ENCODE measurements at places on chromosomes 5 and 9.

DNA sequence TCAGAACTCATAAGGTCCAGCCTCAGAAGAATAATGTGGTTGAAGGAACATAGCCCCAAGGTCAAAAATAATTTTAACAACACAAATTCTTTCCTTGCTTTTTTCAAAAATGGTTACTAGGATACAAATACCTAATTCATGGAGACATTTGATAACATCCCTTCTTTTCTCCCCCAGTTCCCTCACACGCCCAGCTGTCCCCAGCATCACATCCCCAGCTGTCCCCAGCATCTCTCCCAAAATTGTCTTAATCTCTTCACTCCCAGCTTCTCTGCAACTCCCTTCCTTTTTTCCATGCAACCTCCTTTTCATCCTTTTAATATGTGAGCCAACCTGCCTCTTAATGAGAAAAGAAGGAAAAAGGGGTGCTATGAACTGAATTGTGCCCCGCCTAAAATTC, 77.8 kb downstream of the FSTL4 start:
- DNase-seq = no peak

GRCh38 chr9:128073253-128073886, 5.3 kb downstream of the SLC25A25 start:
- no peak for DNase-seq

DNA sequence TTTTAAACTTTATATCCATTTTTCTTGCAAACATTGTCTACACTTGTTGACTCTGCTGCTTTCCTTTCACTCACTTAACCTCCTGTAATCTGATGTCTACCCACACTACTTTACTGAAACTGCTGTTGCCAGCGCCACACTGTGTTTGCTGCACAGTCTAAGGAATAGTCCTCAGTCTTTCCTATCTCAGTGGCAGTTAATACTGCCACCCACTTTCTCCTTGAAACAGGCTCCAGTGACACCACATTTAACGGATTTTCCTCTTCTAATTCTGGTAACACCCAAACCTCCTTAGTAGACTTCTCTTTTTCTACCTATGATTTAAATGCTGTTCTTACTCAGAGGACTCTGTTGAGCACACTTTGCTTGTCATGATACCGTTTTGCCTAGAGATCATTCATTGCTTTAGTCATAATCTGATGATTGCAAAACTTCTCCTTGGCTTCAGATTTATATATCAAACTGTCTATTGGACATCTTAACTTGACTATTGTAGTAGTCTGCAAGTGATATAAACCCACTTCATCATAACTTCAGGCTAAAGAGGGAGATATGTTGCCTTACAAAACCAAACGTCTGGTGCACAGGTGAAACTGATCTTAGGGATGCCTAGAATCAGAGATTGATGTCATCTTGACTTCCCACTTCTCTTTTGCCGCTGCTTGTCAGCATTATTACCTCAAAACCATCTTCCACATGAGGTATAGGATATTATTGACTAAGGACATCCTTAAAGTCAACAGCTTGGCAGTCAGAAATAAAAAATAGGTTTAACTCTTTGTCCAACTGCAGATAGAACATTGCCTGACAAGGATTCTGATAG, 94.1 kb downstream of the CDC42SE2 start:
- DNase-seq = no peak

DNA sequence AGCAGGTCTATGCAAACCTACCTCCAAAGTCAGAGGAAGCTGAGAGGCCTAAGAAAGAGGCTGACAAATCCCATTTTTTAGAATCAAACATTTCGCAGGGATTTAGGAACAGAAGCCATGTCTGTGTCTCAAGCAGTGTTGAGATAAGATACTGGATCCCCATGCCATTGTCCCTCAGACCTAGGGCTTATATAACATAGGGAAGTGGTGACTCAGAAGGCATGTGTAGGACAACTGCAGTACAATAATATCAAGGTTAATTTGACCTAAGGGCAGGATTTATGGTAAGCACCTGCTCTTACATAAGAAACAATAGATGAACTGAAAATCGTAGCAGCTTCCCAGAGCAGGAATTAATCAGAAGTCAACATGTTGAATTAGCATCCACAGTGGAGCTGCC, 459.4 kb downstream of the ANXA1 start:
- no peak for DNase-seq

GRCh38 chr5:79173626-79174025, 62.0 kb downstream of the BHMT start:
- no peak for DNase-seq

GRCh38 chr5:103847060-103847459, 284.5 kb upstream of the NUDT12 start:
- no peak for DNase-seq

- no peak for DNase-seq
Observed at GRCh38 chr9:85858056-85858750, 82.7 kb upstream of the NAA35 start.

DNA sequence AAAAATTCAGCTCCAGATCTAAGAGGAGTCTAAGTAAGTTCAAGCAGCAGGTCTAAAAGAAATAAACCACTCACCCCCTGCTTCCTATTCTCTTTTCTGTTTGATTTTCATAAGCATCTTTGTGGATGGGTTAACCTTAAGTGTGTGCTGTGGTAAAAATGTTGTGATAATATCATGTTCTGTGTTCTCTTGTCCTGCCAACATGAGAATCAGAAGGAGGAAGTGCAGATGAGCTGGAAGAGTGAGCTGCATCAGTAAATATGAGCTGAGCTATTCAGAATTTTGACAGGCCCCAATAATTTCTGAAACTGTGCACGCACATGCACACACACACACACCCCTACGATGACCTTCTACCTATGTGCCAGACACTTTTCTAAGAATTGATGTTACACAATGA, 186.5 kb upstream of the ANKRD55 start:
- DNase-seq = no peak

GRCh38 chr9:2824564-2824963, 19.3 kb downstream of the PUM3 start:
- DNase-seq = no peak

DNA sequence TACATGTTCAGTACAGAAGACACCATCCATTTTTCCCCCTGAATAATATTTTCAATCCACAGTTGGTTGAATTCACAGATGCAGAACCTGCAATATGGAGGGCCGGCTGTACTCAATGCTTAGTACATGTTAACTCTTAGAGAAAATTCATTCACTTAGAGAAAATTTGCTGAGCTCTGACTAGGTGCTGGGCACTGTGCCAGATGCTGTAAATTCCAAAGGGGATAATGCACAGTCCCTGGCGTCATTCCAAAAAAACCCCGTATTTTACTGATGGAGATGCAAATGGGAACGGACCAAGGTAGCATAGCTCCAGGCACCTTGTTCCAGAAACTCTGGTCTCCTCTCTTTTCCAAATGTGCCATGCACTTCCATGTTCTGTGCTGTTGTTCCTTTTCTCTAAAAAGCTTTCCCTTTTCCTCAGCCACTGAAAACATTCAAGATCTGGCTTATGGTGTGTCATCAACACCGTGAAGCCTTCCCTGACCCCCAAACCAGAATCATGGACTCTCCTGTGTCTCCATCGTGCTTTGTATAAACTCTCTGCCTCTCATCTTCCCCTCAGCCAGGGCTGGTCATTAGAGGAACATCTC, 55.7 kb upstream of the COL15A1 start:
- no peak for DNase-seq

DNA sequence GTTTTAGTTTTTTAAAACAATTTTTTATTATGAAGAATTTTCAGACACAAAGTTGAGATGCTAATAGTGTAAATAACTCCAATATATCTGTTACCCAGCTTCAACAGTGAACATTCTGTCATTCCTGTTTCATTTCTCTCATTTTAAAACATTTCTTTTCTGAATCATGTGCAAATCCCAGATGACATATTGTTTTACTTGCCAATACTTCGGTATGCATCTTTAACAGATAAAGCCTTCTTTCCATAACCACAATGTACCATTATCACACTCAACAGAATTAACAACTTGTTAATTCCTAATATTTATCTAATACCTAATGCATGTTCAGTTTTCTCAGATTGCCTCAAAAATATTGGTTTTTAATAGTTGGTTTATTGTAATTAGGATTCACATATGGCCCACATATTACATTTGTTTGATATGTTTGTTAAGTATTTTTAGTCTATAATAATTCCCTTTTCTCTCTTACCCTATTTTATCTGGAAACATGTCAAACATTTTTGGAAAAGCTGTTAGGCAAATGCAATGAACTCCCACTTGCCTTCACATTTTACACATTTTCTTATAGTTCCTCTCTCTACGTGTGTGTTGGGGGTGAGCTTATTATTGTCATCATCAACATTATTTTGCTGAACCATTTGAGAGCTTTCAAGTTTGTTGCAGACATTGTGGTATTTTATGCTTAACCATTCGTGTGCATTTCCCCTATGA, 58.7 kb upstream of the ANKRD55 start:
- no peak for DNase-seq
